ENCODE measurements at places on chromosomes 13 and 19. TPM values are rescaled to one million over a fixed set of nuclear protein-coding genes. Genes with fewer than 3 reads are reported as not detected.

DNA sequence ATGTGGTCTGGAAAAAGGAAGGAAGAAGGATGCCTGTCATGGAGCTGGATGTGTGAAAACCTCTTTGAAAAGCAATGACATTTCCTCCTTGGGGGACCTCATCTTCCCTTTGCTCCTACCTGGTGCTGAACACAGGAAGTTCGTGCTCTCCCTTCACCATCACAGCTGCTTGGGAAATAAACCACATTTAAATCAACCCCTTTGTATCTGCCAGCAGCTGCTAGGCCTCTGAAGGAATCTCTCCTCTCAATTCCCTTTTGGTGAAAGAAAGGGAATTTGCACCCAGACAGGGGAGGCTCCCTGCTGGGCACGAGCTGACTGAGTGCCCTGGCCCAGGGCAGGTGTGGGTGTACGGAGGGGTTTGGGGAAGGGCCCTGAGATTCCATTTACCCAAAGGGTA is 437.7 kb downstream of the TSHZ3 start:
- no peak for DNase-seq

DNA sequence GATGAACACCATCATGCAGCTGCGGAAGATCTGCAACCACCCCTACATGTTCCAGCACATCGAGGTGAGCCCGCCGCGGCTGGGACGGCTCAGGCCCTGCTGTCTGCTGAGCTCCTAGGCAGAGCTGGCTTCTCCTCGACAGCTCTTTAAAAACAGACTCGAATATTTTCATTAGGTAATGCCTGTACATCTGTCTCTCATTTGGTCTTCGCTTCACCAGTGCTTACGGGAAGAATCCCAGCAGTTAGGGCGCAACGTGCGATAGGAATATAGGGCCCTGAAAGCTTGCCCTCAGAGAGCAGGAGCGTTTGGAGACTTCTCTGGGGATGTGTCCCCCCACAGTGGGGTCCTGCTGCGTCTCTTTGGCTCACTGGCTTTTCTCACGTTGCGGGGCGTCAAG is 63.8 kb upstream of the LDLR start:
- no peak for DNase-seq

Gene FBXO27
- polyA plus RNA-seq, result 9.5 TPM

Gene SRRM5
- 0.35 TPM for polyA plus RNA-seq

GRCh38 chr19:10271543-10272086 is 695 bp downstream of the ICAM1 start:
- DNase-seq, result no peak

DNA sequence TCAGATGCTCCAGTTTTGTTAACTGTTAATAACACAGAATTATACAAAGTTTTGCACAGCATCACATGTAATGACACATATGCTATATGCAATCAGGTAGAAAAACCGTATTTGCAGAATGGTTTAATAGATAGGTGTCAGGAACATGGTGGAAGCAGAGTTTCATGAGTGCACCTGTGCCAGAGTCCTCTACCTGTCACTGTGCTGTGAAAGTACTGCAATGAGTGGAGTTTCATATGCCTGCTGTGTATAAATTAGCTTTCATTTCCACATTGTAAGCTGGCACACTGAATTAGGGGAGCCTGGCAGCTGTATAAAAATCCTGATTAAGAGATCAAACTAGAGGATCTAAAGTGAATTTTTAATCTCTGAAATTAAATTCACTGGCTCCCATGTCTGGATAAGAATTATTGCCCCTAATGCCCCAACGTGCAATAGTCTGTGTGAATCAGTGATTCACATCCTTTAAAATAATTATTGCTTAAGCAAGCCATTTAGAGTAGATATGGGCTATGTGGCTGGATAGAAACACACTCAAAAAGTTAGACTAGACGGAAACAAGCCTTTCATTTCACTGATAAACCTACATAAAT is 8.5 kb upstream of the EEF1AKMT1 start:
- no peak for DNase-seq

- no peak for DNase-seq
Measured at GRCh38 chr19:16612636-16613035, 15.4 kb downstream of the MED26 start.

DNA sequence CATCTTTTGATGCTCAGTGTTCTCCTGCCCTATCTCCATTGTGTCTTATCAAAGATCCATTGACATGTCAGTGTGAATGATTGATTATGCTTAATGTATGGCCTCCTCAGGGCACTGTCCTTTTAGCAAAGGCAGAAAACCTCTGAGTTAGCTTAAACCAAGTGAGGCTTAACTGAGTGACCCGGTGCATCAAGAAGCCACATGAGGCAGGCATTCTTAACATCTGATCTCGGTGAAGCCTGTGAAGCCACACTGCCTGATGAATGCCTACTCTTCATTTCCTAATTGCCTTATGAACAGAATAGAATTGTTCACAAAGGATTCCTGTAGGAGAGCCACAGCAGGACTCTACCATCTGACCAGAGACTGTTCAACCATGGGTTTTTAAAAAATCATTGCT is 168.1 kb upstream of the SOX21 start:
- DNase-seq, result no peak
